ENCODE measurements at places on chromosomes 1 and 21.
A peak's percentile ranks its signal among the peaks of the same experiment; 100 is the strongest.

GRCh38 chr21:42311816-42312625 is 3.2 kb downstream of the TFF3 start:
- DNase-seq, result no peak

- DNase-seq, result no peak
Observed at GRCh38 chr1:180312926-180313325, 82.9 kb downstream of the LHX4 start.

DNA sequence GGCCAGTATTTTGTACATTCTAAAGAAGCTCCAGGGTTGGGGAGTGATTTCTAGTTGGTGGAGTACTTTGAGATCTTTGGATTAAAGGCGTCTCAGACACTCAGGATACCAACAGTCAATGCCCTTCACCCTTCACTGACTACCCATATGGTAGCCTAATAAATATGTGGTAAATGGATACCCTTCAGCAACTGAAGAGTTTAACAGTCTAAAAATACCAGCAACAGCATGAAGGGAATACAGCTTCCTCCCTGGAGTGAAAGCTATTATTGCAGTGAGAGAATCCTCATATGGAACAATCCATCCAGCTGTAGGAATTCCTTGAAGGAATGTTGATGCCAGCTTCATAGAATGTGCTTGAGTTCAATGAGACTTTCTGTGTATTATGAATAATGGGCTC is 26.8 kb downstream of the DNAJC11 start:
- no peak for DNase-seq

DNA sequence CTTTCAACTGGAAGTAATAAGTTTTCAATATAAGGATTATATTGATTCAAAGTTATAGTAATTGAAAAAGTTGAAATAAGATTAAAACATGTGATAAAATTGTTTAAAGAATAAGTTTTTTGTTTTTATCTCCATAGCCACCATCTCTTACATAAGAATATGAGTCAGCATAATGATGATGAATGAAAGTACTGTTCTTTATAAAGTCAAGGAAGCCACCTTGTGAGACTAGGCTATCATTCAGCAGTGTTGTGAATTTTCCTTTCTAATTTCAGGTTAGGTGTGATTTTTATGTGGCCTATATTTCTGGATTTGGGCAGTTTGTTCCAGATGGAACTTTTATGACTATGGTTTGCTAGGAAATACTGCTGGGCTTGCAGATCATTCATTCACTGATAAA is 22.4 kb upstream of the ASB17 start:
- DNase-seq, result no peak

DNA sequence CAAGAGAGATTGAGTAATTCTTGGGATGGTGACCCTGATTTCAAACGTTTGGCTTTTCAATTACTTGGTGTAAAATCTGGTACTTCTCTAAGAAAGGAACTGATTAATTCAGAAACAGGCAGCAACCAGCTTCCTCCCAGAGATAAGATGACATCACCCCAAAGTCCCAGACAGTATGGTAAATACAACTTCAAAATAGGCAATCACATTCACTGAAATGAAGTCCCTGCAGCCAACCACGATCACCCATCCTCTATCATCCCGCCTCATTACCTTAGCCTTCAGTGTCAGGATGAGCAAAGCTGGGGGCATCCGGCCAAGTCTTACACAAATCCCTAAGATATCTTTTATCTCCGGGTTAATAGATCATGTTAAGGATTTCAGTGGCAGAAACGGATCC is 26.4 kb upstream of the RUNX1 start:
- peak; percentile 74 for DNase-seq

GRCh38 chr1:222928212-222928611 is 113.4 kb downstream of the DISP1 start:
- DNase-seq, result peak; percentile 72

GRCh38 chr1:179818743-179819173 is 58.8 kb downstream of the TOR1AIP2 start:
- no peak for DNase-seq

- DNase-seq, result no peak
Observed at GRCh38 chr1:111909030-111909429, 80.4 kb downstream of the KCND3 start.

DNA sequence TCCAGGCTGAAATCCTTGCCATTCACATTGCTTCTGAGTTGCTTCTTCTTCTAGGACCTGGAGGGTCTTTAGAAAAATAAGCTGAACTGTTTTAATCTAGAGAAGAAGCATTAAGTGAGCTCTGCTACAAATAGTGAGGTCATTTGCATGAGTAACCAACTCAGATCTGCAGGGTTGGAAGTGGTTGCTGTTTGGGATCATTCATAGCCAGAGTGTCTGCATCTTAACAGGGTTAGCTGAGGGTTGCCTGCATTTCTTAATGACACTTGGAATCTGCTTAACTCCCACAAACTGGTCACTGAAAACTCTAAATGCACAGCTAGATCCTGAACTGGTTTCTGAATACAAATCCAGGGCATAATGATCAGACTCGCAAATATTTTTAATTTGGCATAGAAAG is 9.9 kb downstream of the CNIH3 start:
- peak; percentile 42 for DNase-seq

DNA sequence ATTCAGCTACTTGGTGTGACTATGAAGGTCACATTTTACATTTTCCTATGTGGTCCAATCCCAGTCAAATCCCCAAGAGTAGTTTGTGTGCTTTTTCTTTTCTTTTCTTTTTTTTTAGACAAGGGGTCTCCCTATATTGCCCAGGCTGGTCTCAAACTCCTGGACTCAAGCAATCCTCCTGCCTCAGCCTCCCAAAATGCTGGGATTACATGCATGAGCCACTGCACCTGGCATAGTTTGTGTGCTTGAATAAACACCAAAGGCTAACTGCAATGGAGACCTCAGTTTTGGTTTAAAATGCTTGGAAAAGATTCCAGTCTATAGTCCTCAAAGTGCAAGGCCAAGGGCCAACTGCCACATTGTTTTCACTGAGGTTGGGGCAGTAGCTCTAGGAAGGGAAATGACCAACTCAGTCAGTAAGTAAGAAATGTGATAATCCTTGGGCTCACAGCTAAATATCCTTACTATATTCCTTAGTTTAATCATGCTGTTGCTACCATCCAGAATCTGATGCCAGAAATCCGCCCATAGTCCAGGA is 38.6 kb downstream of the EIF2B3 start:
- DNase-seq, result peak; percentile 38

DNA sequence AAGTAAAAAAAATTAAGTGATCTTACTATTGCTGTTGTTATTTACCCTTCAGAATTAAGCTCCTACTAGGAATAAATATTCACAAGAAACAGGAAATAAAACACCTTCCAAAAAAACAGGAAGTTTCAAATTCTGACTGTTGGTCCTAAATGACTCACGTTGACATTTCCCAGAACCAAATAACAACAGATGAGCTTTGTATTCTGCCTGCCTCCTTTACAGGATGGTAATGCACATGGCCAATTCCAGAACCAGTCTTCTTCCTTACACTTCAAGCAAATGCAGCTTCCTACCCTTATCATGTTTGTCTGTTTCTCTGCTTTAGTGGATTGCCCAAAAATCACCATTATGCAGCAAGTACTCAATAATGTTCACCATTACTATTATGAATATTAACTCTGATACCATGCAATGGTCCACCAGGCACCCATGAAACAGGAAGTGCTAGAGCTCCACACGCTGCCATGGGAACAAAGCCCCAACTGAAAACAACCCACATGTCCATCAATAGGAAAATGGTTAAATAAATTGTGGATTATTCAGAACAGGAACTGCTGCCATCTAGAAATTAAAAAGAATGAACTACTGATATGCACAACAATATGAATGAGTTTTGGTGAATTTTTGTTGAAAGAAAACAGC is 8.9 kb downstream of the CASP9 start:
- DNase-seq, result peak; percentile 7

GRCh38 chr1:70672442-70672888 is 261.4 kb downstream of the CTH start:
- no peak for DNase-seq

- DNase-seq, result no peak
Observed at GRCh38 chr1:27383039-27383605, at the start of gene CD164L2. TSS of gene CD164L2 (minus strand) at chr1:27383333. CDS start at chr1:27383239, 94 bp downstream.

GRCh38 chr1:12106153-12106552 is 43.0 kb downstream of the TNFRSF8 start:
- no peak for DNase-seq

- no peak for DNase-seq
Observed at GRCh38 chr1:153959454-153959853, 1.0 kb upstream of the CRTC2 start.

DNA sequence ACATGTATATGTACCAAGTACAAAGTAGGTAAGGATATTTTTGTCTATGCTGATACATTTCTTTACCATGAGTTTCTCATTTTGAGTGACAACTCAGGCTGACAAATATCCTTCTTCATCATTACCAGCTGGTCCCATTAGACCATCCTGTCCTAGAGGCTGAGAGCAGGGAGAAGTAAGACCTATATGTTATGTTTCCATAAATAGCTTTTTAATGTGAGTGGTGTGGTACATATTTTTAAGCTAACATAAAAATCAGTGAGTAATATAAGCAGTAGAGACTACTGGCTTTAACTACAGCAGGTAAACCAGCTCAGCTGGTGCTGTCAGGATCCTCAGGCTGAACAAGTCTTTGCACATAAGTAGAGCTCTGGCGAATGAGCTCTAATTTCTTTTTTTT is 62.4 kb downstream of the CLEC20A start:
- no peak for DNase-seq

GRCh38 chr1:115898020-115898419 is 57.1 kb upstream of the NHLH2 start:
- no peak for DNase-seq

GRCh38 chr1:7470904-7471638 is 300.0 kb upstream of the VAMP3 start:
- peak; percentile 95 for DNase-seq

- peak; percentile 23 for DNase-seq
Observed at GRCh38 chr1:24704411-24705259, 40.6 kb upstream of the CLIC4 start.

DNA sequence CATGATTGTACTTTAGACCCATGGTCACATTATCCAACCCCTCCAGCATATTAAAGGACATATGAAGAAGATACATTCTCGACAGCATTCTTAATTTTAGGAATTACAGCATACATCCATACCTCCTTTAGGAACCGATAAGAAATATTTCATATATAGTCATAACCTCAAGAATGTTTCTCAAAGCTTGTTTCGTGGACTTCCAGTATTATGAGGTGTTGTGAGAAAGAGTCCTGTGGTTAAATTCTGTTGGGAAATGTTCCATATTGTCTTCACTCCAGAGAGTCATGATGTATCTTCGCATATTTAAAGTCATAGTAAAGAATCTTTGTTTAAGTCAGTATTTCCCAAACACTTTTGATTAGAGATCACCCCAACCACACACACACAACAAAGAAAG is 321.0 kb upstream of the SNX7 start:
- no peak for DNase-seq

- DNase-seq, result no peak
Observed at GRCh38 chr1:6102532-6102845, 56.8 kb downstream of the KCNAB2 start.

DNA sequence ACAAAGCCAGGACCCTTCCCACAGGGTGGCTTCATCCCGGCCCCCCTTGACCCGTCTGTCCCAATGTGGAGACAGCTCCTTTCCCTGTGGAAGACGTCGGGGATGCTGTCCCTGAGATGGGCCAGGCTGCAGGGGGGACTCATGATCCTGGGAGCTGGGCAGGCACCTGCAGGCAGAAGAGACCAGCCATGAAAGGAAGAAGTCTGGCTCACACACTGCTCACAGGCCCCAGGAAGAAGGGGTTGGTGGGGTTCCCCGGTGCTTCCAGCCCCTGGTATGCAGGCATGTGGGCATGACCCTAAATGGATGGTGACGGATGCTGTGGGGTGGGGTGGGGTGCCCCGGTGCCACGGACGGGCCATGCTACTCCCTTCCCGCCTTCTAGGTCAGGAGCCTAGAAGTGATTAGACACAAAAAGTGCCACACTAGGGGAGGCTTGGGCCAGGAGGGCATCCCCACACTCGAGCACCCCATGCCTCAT is 8.3 kb downstream of the ACTRT2 start:
- no peak for DNase-seq

DNA sequence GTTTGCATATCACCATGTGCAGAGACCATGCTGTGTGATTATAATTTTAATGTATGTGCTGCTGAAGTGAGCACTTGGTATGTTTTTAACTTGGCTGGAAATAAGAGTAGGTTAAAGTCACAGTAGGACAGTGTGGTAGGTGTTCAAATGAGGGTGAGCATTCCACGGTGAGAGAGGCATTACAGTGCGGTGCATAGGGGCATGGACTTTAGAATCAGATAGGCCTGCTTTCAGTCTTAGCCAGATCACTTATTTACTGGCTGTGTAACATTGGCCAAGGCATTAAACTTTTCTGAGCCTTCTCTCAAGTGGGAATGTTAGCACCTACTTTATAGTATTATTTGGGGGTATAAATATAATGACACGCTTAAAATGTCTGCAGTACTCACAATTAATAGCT is 43.2 kb downstream of the GIPC2 start:
- DNase-seq, result no peak

- no peak for DNase-seq
Observed at GRCh38 chr1:89954401-89954800, 40.5 kb upstream of the ZNF326 start.

DNA sequence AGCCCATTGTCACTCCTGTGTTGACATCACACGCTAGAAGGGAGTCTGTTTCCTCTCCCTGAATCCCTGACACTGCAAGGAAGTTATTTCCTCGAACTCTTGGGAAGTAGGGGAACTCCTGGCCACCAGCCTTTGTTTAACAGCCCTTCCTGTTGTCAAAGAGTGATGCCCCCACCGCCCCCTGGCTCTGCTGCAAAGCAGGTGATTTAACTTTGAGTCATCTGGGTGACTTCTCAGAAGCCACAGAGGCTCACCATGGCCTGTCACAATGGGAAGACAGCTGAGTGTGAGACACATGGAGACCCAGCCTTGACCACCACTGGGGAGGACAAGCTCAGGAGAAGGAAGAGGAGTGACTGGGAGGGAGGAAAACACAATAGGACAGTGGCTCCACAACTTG is 182.8 kb downstream of the PSMG1 start:
- DNase-seq, result peak; percentile 64

DNA sequence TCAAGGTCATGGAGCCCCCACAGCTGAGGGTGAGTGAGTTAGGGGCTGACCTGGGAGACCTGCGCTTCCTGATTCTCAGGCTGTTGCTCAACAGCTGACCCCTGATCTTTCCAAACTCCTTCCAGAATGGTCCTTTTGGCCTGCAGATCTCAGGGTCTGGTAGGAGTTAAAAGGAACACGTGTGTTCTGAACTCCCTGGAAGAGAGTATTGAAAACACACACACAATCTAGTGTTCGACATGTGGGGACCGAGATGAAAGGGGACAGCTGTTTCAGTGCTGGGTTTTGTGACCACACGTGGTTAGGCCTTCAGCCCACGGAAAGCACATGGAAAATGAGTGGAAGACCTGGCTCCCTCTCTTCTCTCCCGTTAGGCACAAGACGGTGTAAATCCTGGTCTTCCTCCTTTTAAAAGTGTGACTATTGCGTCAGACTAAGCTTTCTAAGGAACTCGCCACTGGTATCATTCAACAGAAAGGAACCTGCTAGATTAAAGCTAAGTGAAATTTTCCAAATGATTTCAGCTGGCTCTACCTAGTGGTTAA is 49.6 kb downstream of the RUNX1 start:
- DNase-seq, result no peak
